GM12865 (cell line): ENCODE measurements at places on chromosomes 5 and 9.

- peak; percentile 88 for DNase-seq
Measured at GRCh38 chr5:181187500-181188213, 17.3 kb downstream of the TRIM7 start.

- no peak for DNase-seq
Measured at GRCh38 chr9:98185021-98185567, 7.3 kb downstream of the CORO2A start.

DNA sequence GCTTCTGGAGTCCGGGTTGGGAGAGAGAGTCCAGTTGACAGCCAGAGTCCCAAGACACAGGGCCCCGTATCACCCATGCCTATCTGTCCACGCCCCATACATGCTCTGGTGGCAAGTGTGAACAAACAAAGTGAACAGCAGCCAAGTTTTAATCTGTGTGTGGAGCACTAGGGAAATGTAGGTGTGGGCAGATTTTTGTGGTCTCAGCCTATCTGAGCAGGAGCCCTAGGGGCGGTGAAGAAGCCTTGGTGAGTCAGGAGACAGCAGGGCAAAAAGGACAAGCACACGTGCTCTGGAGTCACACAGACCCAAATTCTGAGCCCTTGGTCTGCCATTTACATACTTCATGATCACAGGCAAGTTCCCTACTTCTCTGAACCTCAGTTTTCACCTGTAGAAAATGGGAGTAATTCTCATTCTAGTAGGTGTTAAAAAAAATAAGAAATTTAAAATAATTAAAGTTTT lies 23.2 kb downstream of the EGR1 start:
- no peak for DNase-seq

- peak; percentile 67 for DNase-seq
Measured at GRCh38 chr5:61790678-61791077, 458.6 kb downstream of the ZSWIM6 start.

DNA sequence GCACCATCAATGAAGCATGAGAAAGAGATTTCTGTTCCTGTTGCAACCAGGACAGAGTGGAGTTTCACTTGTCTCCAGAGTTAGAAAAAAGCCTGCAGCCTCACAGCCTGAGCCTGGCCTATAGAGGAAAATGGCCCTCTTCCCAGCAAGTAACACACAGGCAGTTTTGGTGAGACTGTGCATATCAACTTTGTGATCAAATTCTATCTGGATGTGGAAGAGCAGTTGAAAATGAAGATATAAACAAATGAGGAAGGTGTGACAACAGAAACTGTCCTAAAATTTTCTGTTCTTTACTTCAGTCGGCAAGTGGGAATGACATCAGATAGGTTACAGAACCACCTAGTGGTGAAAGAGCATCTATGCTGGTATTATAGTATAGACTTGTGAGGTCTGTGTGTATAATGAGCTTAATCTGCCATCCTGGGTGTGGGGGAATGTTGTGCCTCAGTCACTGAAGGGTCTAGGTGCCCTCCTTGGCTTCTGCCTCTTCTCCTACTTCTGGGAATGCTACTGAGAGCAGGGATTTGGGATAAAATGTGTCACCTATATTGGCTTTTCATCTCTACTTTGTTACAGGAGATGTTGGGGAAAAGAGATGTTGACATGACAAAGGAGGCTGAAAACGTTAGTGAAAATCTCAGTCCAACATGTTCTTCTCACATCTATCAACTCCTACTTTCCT lies 28.2 kb downstream of the YIPF5 start:
- DNase-seq, result peak; percentile 59

- DNase-seq, result peak; percentile 16
Measured at GRCh38 chr5:36070687-36071571, 4.2 kb upstream of the UGT3A2 start.

GRCh38 chr5:78972654-78973428 lies 12.3 kb downstream of the ARSB start:
- DNase-seq, result no peak

DNA sequence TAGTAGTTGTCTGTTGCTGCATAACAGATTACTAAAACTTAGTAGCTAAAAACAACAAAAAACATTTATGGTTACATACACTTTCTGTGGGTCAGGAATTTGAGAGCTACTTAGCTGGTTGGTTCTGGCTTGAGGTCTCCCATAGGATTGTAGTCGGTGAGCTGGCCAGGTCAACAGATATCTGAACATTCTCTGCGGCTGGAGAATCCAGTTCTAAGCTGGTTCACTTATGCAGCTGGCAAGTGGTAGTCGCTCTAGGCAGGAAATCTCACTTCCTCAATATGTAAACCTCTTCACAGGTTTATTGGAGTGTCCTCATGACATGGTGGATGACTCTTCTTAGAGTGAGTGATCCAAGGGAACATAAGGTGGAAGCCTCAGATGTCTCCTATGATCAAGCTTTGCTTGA lies 65.7 kb upstream of the TNFAIP8 start:
- peak; percentile 85 for DNase-seq

GRCh38 chr9:133987446-133987788 lies 4.7 kb downstream of the VAV2 start:
- no peak for DNase-seq

DNA sequence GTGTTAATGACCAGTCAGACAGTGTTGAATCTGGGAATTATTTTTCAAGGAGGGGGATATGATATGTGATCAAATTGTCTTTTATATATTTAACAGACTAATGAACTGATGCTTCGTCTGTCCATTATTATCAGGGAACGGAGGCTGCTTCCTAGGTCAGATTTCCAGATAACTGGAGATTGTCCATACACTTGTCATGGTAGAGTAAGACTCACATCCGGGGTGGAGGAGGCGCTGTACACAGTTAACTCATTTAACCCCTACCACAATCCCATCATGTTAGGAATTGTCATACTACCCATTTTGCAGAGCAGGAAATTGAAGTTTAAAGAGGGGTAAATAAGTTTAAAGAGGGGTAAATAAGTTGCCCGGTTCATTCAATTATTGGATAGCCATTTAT lies 55.9 kb downstream of the ARHGAP26 start:
- no peak for DNase-seq

GRCh38 chr9:87776481-87777379 lies 50.8 kb downstream of the CTSL start:
- no peak for DNase-seq

- DNase-seq, result no peak
Measured at GRCh38 chr5:33276628-33276950, 164.2 kb upstream of the TARS1 start.

- DNase-seq, result no peak
Measured at GRCh38 chr9:34689512-34689911, 1.6 kb downstream of the CCL19 start.

GRCh38 chr5:5220901-5221631 lies 80.9 kb downstream of the ADAMTS16 start:
- no peak for DNase-seq

- DNase-seq, result no peak
Measured at GRCh38 chr5:142307146-142307890, 17.5 kb downstream of the SPRY4 start.

GRCh38 chr5:68476854-68477253 lies 261.3 kb downstream of the PIK3R1 start:
- no peak for DNase-seq

- DNase-seq, result no peak
Measured at GRCh38 chr5:127577458-127577857, 60.0 kb downstream of the PRRC1 start.

- DNase-seq, result no peak
Measured at GRCh38 chr9:18799428-18799827, 233.6 kb downstream of the SAXO1 start.

DNA sequence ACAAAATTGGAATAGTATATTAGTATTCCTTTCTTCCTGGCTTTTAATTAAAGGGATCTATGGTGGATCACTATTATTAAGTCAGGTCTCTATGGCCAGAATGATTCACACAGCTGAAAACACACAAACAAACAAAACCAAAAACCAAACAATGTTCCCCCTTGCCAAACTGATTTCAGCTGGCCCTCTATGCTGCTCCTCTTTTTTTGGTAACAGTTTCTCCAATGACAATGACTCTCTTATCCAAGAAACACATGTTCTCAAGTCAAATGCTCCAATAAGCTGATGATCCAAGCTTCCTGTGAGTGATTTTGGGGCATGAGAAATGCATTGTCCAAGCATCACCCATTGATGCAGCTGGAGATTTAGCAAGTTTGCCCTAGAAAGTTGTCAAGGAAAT lies 193.4 kb upstream of the TUT7 start:
- DNase-seq, result no peak

DNA sequence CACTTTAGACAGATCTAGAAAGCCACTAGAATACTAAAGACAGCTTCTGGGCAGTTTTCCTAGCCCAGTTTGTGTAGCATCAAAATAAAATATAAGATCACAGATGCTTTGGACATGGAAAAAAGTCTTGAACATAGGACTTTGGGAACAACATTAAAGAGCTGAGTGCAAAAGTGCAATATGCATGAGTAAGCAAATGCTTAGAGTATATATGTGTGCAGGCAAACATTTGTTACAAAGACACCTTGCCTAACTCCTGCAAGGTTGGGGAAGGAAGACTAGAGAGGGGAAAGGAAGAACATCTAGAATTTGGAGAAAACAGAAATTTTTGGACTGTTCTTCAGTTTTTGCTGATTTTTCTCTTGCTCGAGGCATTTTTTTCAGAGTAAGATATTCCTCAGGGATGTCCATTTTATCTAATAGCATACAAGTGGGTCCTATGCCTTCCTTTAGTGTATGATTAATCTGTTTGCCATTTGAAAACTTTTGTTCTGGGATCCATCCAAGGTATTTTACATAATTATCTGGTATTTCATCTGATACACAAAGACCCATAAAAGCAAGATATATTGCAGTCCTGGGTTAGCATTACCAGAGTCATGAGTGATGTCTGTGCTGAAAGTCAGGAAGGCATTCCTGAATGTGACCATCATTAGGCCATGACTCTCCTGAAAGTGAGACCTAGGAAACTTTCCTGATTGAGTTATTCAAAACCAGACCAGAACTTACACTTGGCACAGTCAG lies 142.0 kb upstream of the RGMB start:
- DNase-seq, result no peak

DNA sequence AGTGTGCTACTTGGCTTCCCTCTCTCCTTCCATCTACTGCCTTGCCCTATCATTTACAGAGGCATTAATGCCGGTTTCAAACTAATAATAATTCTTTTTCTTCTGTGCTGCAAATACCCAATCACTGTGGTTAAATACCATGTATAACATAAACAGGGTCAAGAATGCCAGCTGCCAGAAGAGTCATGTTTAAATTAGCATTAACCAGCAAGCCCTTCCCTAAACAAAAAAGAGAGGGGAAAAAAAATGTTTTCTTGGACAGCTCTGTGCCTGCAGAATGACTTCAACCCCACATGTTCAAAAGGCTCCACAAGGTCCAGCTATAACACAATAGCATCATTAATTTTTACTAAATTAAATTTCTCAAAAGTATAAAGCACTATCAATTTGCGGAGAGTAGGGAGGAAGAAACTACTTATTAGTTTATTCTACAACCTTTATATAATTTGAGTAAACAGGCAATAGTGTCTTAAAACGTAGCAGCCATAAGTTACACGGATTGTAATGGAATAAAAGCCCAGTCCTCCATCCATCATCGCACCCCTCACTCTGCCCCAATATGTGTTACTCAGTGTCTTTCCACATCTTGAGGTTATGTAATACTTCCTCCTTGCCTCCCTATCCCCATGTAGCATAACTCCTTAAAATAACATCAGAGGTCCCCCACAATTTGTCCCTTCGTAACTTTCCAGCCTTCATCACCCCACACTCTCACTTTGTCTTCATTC lies 3.9 kb downstream of the LPAR1 start:
- DNase-seq, result no peak

GRCh38 chr5:159956074-159956473 lies 39.8 kb downstream of the ADRA1B start:
- DNase-seq, result no peak

- DNase-seq, result peak; percentile 21
Measured at GRCh38 chr9:29691758-29692407, 2118.6 kb upstream of the C9orf72 start.

DNA sequence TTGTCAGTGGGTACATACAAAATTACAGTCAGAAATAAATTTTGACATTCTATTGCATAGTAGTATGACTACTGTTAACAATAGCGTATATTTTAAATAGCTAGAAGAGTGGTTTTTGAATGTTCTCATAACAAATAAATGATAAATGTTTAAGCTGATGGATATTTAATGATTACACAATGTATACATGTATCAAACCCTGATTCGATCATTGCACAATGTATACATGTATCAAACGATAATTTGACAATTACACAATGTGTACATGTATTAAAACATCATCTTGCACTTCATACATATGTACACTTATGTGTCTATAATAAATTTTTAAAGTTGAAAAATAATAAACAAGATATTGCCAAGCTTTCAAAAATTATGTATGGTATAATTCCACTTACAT lies 87.7 kb downstream of the CDH18 start:
- DNase-seq, result no peak

DNA sequence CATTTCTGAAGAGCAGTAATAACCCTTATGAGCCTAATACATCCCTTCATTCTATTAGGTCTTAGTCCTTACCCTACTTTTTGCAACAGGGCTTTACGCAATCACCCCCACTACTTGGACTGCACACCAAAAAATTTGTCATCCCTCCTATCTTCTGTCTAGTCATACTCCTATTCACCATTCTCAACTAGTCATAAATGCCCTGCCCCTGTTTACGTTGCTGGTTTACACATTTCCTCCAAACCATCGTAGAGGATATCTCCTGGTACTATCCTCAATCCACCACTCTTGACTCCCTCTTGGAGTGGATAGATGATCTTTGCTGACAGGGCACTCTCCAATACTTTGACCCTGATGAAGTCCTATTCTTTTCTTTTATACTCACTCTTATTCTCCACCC lies 98.2 kb upstream of the CCNG1 start:
- no peak for DNase-seq

DNA sequence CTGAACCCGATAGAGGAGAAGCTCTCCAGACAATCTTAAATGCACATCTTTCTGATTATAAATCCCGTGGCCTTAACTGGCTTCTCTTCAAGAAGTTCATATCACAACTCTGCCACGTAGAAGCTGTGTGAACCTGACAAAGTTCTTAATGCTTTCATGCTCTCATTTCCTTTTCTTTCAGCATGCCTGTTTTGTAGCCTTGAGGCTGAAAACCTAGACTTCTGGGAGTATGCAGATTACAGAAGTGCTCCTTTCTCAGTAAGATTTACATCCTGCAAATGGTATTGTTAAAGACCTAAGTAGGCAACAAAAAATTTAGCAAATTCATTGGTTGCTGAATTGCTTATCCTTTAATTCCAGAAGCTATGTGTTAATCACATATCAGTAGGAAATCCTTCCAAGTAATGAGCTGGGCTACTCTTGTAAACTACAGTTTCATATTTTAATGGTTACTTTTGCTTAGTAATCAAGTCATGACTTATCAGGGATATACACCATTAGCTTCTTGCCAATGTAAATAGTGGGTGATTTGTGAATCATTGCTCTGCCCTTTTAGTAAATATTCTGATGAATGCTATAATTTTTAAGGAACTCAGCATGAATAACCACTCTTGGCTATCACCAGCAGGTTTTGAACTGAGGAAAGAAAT lies 334.7 kb downstream of the FBXL7 start:
- DNase-seq, result no peak

GRCh38 chr5:143713047-143714003 lies 98.6 kb upstream of the HMHB1 start:
- no peak for DNase-seq

GRCh38 chr5:53166183-53166495 lies 56.6 kb upstream of the MOCS2 start:
- no peak for DNase-seq

- no peak for DNase-seq
Measured at GRCh38 chr5:149422366-149423048, 43.4 kb upstream of the IL17B start.

GRCh38 chr9:112921549-112921948 lies 30.9 kb upstream of the SLC46A2 start:
- peak; percentile 60 for DNase-seq

- no peak for DNase-seq
Measured at GRCh38 chr5:149608936-149609545, 27.7 kb downstream of the ARHGEF37 start.
